AG08396 (cell line): ENCODE measurements at places on chromosomes 5 and 9.

DNA sequence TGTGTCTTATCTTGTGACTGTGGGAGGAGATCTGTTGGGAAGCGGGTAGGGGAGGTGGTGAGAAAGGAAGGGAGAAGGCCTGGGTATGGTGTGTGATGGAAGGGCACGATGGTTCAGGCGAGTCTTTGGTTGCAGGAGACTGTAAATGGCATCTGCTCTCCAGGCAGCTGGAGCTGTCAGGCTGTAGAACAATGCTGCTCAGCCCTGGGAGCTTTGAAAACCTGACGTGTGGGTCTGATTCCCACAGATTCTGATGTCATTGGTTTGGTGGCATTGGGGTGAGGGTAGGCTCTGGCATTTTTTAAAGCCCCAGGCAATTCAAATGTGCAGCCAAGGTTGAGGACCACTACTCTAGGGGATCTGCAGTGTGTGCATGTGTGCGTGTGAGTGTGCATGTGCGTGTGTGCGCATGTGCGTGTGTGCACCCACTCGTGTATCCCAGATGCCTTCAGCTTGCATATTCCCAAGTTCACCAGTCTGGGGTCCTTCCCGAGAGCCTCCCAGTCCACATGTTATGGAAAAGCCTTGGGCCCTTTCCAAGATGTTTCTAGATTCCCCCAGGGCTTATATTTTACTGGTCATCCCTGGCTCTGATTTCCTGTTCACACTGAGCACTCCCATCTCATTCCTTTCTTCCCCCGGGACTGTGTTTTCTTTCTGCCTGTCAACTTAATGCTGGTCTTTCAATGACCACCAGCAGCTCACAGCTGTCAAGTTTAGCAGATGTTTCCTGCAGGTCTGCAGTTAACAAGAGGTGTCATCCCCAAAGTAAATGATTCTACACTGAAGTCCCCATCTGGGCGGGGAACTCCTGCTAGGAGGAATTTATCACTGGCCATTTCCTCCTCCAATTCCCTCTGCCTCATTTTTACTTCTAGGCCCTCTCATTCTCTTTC is 34.0 kb downstream of the BOD1 start:
- DNase-seq, result no peak

GRCh38 chr5:143562935-143563334 is 159.4 kb upstream of the NR3C1 start:
- peak; percentile 38 for DNase-seq

DNA sequence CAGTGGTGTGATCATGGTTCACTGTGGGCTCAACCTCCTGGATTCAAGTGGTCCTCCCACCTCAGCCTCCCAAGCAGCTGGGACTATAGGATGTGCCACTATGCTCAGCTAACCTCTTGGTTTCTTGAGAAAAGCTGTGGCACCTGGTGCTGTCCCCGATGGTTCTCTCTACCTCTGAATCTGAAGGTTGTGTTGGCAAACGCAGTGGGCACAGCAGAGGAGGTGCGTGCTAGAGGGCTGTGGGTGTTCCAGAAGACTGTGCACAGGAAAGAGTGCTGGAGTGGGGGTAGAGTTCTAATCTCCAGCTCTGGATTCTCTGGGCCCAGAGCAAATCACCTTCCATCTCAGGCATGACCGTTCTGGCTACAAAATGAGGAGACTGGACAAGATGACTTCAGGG is 12.5 kb downstream of the RGS3 start:
- no peak for DNase-seq

DNA sequence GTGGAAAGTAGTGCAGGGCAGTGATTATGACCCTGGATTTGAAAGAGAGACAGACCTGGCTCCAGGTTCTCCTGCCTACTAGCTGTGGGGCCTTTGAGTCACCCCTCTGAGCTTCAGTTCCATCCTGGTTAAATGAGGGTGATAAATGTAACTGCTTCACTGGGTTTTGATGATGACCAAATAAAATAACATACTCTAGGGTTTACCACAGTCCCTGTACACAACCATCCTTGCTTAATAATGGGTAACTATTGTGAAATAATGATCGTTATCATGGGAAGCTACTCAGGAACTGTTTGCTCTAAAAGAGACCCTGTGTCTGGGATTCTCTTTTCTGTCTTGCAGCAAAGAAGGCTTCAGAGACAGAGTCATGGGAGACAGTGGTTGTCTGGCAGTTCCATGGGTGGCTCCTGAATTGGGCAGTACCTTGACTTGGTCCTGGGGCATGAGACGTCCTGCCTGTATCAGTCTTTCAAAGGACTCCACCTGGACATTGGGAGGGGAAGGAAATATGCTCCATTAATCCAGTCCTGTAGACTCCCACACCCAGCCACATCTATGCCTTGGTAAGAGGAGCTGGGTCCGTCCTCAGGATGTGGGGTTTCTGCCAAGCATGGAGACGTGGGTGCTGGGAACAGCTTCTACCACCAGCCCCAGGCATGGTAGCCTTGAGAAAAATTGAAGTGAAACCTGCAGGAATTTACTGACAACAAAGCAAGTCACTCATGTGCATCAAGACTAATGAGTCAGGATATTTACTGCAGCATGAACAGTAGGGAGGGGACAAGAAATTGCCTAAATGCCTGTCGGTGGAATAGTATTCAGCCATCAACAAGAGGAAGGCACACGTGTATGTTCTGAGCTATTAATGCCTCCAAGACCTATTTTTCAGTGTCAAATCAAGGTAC is 23.4 kb downstream of the AKNA start:
- DNase-seq, result peak; percentile 56

DNA sequence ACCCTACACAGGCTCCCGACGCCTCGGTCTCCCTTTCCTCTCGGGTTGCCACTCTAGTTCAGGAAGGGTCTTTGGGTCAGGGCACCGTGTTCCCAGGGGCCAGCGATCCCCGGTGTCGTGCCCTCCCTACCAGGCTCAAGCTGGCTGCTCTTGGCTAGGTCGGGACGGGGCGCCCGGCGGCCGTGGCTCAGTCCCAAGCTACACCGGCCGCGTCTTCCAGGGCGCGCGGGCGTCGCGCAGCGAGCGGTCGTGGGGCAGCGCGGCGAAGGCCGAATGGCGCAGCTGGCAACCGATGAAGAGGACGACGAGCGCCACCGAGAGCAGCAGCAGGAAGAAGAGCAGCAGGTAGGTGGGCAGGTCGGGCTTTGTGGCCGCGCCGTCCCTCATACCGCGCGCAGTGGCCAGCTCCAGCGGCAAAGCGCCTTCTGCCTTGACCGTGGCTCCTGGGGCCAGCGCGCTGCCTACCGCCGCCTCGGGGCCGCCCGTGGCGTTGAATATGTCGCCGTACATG is 892 bp downstream of the SMIM32 start:
- DNase-seq, result peak; percentile 38

DNA sequence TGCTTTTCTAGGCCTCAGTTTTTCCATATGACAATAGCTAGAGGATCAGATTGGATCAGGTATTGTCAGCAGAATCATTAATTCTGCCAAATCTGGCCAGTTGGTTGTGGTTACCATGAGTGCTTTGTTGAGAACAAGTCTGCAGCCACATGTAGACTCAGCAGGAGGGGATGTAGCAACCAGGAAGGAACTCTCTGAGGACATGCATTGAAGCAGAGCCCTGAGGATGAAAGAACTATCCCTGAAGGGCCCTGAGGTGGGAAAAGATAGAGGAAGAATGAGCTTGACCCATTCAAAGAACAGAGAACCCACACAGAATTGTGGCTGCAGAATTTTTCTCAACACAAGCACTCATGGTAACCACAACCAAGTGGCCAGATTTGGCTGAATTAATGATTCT is 60.1 kb upstream of the AFAP1L1 start:
- DNase-seq, result peak; percentile 27

DNA sequence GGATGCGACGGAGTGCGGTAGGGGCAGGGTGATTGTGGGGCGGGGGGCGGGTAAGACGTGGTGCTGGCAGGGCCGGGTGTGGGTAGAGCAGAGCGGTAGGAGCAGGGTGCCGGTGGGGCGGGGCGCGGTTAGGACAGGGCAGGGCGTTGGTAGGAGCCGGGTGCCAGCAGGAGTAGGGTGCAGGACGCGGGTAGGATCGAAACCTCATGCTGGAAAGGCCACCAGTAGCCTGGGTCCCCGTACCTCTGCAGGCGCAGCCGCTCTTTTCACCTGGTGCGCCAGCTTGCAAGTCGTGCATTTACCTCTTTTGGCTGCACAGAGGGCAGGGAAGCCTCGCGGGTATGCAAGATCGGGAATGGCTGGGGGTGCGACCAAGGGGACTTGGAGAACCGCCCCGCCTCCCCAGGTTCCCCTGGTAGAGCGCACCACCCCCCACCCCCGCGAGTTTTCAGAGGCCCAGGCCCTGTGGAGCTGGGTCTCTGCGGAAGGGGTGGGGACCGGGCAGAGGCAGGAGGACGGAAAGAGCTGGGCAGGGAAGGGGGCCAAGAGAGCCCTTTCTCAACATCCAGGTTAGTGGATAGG is 104.8 kb upstream of the SIMC1 start:
- DNase-seq, result no peak

- DNase-seq, result no peak
Measured at GRCh38 chr5:109982966-109983534, 293.3 kb downstream of the MAN2A1 start.
